ENCODE measurements at places on chromosomes 11 and 22. TPM values are rescaled to one million over a fixed set of nuclear protein-coding genes. Genes with fewer than 3 reads are reported as not detected.

The OR51E1 gene
- total RNA-seq: not detected

The PARVA gene
- total RNA-seq: 55.5 TPM

The GNAZ gene
- 1.3 TPM for total RNA-seq

The ZNF408 gene
- 17.0 TPM for total RNA-seq
